ENCODE measurements at places on chromosomes 3 and 15.

GRCh38 chr3:64612916-64613526 is 74.8 kb downstream of the ADAMTS9 start:
- no peak for DNase-seq

GRCh38 chr15:32659340-32660155 is 18.0 kb downstream of the SCG5 start:
- no peak for DNase-seq

DNA sequence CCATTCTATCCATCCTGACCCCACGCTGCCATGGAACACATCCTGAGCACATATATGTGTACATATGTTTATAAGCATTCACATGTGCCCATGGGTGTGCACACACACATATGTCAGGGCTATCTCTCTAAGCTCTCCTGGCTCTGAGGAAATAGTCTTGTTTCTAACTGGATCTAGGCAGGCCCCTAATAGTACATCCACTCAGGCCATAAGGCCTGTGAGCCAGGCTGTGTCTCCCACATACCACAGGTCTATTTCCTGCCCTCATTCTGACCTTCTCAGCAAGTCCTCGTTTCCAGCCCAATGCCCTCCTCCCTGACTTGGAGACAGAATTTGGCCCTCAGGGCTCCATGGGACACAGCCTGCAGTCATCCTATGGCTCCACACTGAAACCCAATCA is 284.8 kb upstream of the CTNNB1 start:
- DNase-seq, result no peak

- DNase-seq, result no peak
These were observed 216.1 kb downstream of the WNT5A start for GRCh38 chr3:55270976-55271375.

- peak; percentile 65 for DNase-seq
These were observed at the start of gene MTHFS for GRCh38 chr15:79896634-79897379. MTHFS (minus strand) TSS chr15:79897014; CDS start chr15:79896988, 26 bp downstream.

DNA sequence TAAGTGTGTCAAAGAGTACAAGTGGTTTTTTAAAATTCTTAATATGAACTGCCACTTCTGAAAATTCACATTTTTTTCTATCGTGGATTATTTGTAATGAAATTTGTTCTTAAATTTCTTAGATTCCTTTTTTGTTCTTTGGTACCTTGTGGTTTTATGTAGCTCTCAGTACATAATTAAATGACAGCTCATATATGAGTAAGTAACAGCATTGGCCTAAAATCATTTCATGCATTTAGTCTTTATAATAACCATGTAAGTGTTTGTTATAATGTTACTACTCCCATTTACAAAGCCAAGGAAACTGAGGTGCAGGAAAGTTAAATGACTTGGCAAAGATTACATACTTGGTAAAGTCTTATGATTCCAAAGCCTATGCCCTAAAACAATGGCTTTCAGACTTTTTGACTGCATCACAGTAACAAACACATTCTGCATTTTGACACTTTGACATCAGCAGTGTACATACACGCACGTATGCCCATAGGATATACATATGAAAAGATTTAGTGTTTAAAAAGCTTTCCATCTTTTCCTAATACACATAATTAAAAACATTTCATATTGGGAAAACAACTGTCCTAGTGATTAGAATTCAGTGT is 14.9 kb downstream of the SPRED1 start:
- no peak for DNase-seq

DNA sequence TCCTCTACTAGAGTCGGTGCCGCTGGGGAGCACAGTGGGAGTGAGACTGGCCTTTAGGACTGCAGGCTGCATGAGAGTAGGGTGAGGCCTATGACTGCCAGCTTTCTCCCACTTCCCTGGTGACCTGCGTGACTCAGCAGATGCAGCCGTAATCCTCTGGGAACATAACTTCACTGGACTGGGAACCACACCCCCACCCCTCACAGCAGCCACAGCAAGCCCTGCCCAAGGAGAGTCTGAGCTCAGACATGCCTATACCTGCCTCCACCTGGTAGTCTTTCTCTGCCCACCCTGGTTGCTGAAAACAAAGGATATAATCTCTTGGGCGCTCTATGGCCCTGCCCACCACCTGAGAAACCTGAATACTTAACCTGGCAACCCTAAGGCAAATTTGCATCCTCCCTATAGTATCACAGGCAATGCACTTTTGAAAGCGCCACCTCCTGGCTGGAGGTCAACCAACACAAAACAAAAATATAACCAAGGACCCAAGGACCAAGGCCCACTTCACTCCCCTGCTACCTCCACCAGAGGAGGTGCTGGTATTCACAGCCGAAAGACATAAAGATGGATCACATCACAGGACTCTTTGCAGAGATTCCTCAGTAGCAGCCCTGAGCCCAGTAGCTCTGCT is 308.9 kb downstream of the CTNNB1 start:
- DNase-seq, result no peak

DNA sequence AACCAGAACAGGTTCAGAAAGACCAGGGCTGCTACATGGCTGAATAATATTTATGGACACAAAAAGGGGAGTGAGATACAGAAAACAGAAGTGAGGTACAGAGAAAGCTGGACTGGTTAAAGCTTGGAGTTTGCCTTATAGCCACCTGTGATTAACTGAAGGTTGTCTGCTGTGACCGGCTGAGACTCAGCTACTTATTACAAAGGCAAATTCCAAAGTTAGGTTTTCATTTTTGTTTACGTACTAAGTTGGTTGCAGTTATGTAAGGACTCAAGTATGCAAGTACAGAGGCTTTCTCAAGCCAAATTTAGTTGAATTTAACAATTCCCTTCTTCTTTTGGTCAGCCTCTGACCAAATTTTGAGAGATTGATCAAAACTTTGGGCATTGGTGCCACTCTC is 264.6 kb downstream of the THSD4 start:
- no peak for DNase-seq

- DNase-seq, result no peak
These were observed 32.3 kb downstream of the TBC1D2B start for GRCh38 chr15:78045189-78045588.

GRCh38 chr3:100059472-100059871 is 54.8 kb downstream of the FILIP1L start:
- no peak for DNase-seq

DNA sequence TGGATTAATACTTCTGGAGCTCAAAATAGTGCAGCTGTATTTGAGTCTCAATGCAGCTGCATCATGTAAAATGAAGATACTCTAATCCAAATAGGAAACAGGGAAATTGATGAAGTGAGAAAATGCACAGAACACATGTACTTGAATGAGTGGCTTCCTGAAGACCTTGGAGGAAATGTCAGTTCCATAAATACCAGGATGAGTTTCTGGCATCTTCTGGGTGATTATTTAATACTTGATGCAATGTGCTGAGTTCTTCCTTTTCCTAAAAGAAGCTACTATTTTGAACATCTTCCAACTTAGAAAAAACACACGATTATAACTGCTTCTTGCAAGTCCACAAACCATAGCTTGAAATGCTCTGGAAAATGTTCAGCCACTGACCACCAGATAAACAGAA is 162.8 kb downstream of the SLC9A9 start:
- DNase-seq, result no peak

DNA sequence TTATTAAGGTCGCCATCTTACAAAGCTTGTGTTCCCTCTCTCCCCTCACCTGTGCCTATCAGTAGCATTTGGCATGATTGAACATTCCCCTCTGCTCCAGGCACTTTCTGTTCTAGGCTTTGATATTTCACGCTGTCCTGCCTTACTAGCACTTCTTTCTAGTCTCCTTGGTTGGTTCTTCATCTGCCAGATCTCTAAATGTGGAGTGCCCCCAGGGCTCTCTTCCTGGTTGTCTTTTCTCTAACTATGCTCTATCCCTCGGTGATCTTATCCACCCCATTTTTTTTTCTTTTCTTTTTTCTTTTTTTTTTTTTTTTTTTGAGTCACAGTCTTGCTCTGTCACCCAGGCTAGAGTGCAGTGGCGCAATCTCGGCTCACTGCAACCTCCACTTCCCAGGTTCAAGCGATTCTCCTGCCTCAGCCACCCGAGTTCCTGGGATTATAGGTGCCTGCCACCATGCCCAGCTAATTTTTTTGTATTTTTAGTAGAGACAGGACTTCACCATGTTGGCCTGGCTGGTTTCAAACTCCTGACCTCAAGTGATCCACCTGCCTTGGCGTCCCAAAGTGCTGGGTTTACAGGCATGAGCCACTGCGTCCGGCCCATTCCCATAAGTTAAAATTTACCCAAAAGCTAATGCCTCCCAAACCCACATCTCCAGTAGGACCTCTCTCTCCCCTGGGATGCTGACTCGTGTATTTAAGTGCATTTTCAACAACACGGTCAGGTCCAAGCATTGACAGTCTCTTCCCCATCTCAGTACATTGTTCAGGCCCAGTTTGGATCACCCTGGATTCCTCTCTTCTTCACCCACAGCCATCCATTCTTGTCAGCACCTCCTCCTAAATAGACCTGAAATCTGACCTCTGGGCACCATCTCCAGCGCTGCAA is 5.2 kb downstream of the NUSAP1 start:
- no peak for DNase-seq

GRCh38 chr3:178419071-178419470 is 117.2 kb upstream of the KCNMB2 start:
- DNase-seq, result no peak

Measured in stimulated activated CD4-positive, alpha-beta T cell treated with anti-CD3 and anti-CD28 coated beads, Interleukin-4, amount 100 ng/mL, for 48 hours (primary cell).